Body of pancreas (tissue), 4 donors: ENCODE measurements at places on chromosomes 12 and 14. TPM values are rescaled to one million over a fixed set of nuclear protein-coding genes. Genes with fewer than 3 reads are reported as not detected.

The PLEK2 gene
- total RNA-seq, result 7.5 TPM

The STYK1 gene
- total RNA-seq, result 0.26 TPM

DNA sequence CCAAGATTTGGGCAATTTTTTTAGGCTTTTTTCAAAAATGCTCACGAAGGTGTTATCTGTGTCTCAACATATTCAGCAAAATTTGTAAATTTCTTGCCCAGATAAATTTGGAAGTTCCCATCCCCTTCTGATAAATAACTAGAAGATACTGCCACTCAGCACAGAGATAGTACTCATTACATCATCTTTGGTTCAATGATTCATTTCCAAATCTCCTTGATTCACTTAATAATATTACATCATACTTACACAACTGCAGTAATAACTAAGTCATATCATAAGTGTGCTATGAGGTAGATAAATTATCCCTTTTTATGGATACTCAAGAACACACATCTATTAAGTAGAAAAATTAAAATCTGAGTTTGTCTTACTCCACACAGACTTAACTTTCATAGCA, 89.4 kb downstream of the RPAP3 start:
- no peak for DNase-seq

The BCL2L14 gene
- total RNA-seq, result 6.3 TPM

DNA sequence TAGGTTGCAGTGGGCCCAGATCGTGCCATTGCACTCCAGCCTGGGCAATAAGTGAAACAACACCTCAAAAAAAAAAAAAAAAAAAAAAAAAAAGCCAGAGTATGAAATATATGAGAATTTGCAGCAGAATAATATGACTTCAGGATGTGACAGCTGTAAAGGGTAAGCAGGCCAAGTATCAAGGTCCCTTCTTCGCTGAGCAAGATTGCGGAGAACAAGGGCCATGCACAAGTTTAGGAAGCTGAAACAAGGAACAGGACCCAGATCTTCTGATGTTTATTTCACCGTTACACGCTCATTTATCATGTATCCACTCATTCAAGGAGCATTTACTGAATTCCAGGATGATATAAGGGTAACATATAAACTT, 659 bp upstream of the FOXJ2 start:
- no peak for DNase-seq

The SYCP3 gene
- not detected for total RNA-seq

GRCh38 chr12:124423761-124424515, 129.0 kb downstream of the RFLNA start:
- no peak for DNase-seq

GRCh38 chr14:104827177-104828055, 26.5 kb downstream of the ZBTB42 start:
- peak; percentile 61 for DNase-seq

GRCh38 chr14:100900837-100901390, 2.6 kb downstream of the RTL1 start:
- peak; percentile 44 for DNase-seq

DNA sequence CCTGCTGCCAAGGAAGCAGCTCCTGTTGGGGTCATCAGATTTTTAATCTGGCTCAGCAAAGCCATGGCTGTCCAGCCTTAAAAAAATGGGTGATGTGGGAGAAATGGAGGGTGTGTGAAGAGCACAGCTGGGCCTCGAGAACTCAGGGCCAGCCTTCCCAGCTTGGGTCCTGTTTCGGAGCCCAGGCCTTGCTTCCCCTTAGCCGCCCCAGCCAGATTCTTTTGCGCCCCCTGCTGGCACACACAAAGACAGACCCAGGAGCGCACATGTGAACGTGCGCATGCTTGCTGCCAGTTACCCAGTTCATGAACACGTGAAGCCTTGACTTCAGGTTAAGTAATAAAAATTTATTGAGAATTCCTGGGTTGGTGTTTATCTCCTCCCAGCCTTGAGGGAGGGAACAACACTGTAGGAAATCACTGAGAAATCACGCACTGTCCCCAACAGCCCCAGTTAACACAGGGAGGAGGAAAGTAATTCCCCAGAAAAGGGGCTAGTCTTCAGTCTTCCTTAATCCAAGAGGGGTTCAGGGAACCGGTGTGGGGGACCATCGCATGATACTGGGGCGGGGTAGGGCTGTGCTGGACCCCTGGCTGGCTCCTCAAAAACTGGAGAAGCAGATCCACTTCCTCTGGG, 5.3 kb downstream of the PHB2 start:
- DNase-seq, result peak; percentile 96

- DNase-seq, result no peak
These were observed 10.9 kb upstream of the TAC3 start for GRCh38 chr12:57027011-57027804.

- DNase-seq, result no peak
These were observed 59.6 kb upstream of the ACTN1 start for GRCh38 chr14:69038455-69039287.
